ENCODE measurements at places on chromosomes 5 and 9. TPM values are rescaled to one million over a fixed set of nuclear protein-coding genes. Genes with fewer than 3 reads are reported as not detected.

MELK gene
- total RNA-seq, result 63.9 TPM

TEX48 gene
- 0.69 TPM for total RNA-seq

SHROOM1 gene
- 0.63 TPM for total RNA-seq

FAM151B gene
- total RNA-seq, result 0.63 TPM

DOK3 gene
- total RNA-seq, result 4.2 TPM

DNA sequence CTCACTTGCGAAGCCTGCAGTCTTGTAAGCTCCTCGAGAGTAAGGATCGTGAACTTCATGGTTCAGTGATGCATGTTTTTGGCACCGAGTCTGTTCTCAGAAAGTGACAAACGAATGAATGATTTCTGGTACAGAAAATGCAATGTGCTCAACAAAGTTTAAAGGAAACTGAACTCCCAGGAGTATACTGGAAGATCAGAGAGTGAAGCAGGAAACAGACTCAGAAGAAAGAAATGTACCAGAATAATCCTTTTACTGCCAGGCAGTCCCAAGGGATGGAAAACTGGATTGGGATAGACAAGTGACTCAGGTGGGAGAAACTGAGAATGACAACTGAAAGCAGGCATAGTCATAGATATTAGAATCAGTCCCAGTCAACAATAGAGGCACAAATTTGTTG lies 420.6 kb downstream of the CTNND2 start:
- no peak for DNase-seq
- H3K27me3 ChIP-seq, result peaks cover 7% of the 10 kb centered on the region
- H3K27ac ChIP-seq, result no peak overlapping the region
- no peaks in the 10 kb centered on the region for H3K36me3 ChIP-seq
- H3K4me3 ChIP-seq, result no peak overlapping the region

DNA sequence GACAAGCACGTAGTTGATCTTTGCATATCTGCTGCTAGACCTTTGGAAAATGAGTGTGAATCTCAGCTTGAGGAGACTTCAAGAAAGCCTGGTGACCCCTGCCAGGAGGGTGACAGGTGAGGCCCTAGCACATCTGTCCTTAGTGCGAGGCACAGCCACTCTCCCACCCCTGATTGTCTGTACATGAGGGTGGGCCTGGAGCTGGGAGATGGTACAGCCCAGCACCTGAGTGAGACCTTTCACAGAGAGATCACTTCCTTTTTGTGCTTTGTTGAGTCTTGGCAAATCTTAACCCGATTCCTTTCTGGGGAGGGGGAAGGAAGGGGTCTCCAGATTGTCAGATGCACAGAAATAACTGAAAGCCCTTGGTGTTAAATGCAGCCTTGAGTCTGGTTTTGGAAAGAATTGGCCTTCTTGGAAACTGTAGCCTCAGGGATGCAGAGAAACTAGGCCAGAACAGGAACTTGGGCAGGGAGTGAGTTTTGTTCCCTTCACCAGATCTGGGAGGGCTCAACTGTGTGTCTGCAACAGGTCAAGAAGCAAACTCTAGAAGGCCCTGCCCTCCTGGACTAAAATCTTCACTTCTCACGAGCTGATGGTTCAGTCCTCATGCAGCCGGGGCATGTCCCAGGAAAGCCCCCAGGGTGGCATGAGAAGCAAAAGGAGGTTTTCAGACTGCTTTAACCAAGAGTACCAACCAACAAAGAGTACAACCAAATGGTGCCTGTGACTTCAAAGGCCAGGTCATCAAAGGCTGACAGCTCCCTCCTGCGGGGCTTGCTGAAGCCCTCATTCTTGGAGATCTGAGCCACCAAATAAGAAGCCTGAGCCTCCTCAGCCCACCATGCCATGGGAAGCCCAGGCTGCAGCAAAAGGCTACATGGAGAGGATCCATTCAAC lies 20.8 kb upstream of the SEMA4D start:
- H3K27me3 ChIP-seq, result no peaks in the 10 kb centered on the region
- H3K4me1 ChIP-seq, result peaks cover 70% of the 10 kb centered on the region
- no peak for DNase-seq
- H3K4me3 ChIP-seq, result no peak overlapping the region
- H3K36me3 ChIP-seq, result no peaks in the 10 kb centered on the region

DNA sequence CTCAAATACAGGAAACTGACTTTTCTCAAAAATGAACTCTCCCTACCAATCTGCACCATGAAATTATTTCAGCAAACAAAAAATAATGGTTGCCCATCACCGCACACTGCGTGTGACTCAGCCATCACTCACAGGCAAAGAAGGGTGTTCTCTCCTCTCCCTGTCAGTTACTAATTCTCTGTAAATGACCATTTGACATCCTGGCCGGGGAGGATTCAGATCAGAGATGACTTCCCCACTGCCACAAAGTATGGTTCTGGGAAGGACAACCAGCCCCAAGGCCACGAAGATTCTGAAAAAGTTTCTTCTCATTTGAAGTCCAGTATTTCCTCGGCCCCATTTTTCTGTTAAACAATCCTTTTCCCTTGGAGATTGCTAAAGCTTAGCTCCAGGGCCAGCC lies 199.4 kb downstream of the AUH start:
- no peaks in the 10 kb centered on the region for H3K36me3 ChIP-seq
- H3K27ac ChIP-seq, result peak overlapping the region; percentile 95
- peak; percentile 62 for DNase-seq
- peak overlapping the region; percentile 67 for H3K4me3 ChIP-seq
- H3K4me1 ChIP-seq, result peaks cover 47% of the 10 kb centered on the region
- H3K27me3 ChIP-seq, result no peaks in the 10 kb centered on the region

GRCh38 chr9:107637421-107638420 lies 148.2 kb upstream of the KLF4 start:
- peak; percentile 11 for DNase-seq
- H3K4me1 ChIP-seq, result peaks cover 8% of the 10 kb centered on the region
- no peaks in the 10 kb centered on the region for H3K36me3 ChIP-seq
- no peak overlapping the region for H3K27ac ChIP-seq
- H3K27me3 ChIP-seq, result peaks cover 48% of the 10 kb centered on the region

DNA sequence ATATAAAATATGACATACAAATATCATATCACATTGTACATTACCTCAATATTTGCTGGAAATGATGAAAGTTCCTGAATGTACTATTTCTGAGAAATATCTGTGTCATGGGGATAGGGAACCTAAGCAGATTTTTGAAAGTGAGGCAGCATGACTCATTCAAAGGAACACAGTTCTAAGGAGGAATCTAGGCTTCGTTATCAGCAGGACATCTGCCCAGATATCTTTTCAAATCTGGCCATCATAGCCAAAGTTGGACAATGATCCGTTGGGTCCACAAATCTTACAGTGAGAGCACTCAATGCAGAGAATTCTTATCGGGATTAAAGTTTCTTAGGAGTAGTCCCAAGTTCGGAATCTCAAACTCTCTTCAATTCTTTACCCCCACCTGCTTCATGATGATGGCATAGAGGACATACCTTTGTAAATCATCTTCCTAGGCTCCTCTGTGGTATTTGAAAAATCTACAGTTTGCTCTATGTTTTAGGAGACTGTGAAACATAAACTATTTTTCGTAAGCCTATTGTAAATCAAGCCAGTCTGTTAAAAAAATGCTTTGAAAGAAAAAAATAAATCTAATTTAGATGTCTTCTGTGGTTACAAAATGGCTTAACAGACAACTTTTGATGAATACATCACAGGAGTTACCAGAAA lies 29.4 kb upstream of the ALDH1A1 start:
- no peaks in the 10 kb centered on the region for H3K27me3 ChIP-seq
- no peak overlapping the region for H3K4me3 ChIP-seq
- no peak overlapping the region for H3K27ac ChIP-seq
- H3K4me1 ChIP-seq, result no peaks in the 10 kb centered on the region
- no peak for DNase-seq
- H3K36me3 ChIP-seq, result no peaks in the 10 kb centered on the region

DNA sequence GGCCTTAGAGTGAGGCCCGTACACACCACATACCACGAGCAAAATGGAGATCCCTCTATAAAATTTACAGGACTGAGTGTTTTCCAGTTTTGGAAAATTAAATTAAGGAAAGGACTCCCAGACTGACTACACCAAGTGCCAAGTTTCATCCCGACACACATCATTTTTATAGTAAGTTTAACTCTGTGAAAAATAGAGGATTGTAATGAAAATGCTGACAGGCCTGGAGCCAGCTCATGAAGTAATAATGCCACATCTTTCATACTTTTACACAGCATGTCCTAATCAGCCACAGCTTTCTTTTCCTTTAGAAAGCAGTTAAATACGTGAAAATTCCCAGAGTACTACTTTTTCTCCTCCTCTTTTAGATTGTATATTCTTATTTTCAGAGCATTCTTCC lies 169.2 kb downstream of the SAXO1 start:
- H3K27ac ChIP-seq, result no peak overlapping the region
- H3K36me3 ChIP-seq, result no peaks in the 10 kb centered on the region
- H3K4me1 ChIP-seq, result no peaks in the 10 kb centered on the region
- no peak overlapping the region for H3K4me3 ChIP-seq

DNA sequence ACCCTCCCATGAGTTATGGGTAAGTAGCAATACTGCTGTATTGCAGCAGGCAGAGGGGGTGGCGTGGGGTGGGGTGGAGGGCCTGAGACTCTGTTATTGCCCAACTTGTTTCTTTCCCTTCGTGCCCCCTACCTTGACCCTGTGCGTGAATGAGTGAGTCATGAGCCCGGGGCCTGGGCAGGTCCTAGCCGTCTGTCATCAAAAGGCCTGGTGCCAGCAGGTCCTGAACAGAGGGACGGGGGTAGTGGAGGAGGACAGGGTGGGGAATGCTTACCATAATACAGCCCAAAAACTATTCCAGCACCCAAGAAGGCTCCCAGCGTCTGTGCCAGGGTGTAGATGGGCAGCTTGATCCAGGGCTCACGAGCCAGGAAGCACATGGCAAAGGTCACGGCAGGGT lies 4.3 kb downstream of the AQP3 start:
- H3K27me3 ChIP-seq, result no peaks in the 10 kb centered on the region
- H3K36me3 ChIP-seq, result peaks cover 4% of the 10 kb centered on the region
- peaks cover 33% of the 10 kb centered on the region for H3K4me1 ChIP-seq
- DNase-seq, result no peak

GRCh38 chr5:76544268-76544926 lies 78.8 kb downstream of the F2RL2 start:
- peak; percentile 79 for DNase-seq
- H3K4me3 ChIP-seq, result peak overlapping the region; percentile 73

DNA sequence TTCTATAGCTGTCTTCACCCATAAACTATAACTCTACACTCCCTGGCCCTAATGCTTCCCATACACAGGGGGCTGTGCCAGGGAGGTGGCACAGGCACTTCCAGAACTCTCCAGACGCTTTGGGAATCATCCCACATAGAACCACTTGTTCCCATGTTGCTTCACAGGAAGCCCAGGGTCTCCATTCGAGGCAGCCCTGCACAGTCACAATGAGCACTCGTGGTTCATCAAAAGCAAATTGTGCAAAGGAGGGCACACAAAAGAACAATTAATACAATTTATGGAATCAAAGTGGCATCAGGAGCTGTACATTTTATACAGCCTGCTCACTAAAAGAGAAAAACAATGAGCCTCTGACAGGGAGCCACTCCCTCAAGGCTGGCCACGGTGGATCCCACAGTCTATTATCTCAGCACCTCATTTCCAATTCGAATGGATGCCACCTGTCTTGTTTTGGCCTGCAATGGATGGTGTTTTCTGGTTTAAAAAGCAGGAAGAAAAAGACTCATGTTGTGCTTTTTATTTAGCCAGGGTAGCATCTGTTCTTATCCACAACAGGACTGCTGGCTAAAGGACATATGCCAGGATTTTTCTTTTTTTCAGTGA lies 354.8 kb downstream of the ENC1 start:
- DNase-seq, result no peak
- no peak overlapping the region for H3K27ac ChIP-seq
- peaks cover 21% of the 10 kb centered on the region for H3K27me3 ChIP-seq
- H3K4me3 ChIP-seq, result no peak overlapping the region
- H3K36me3 ChIP-seq, result no peaks in the 10 kb centered on the region
- H3K4me1 ChIP-seq, result no peaks in the 10 kb centered on the region

DNA sequence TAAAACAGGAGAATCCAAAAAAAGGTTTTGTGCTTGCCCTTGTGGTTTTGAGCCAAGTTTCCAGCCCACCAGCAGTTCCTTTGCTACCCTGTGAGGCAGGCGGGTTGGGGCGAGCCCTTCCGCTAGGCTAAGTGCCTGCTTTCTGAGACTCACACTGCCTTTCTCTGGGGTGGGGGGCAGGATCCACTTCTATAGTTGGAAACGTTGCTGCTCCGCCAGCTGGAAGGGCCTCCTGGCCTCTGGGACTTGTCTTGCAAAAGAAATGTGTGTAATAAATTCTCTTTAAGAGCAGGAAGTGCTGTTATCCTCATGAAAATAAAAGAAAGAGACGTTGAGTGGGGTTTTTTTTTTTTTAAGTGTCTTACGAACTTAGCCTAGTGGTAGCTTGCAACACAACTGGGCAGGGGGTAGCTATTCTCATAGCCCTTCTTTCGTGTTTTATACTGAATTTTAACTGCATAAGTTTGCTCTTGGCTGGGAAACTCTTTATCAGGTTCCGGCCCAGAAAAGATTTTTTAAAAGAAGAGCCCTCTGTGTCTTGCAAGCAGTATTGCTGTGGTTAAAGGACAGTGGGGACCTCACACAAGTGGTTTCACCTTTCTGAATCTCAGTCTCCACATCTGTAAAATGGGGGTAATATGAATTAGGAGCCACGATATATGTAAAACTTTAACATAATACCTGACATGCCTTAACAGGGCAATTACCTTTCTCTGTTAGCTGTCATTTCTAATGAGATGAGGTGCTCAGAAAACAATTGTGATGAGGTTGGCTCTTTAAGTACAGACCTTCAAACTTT lies 19.8 kb downstream of the JADE2 start:
- peaks cover 77% of the 10 kb centered on the region for H3K4me1 ChIP-seq
- DNase-seq, result peak; percentile 55
- peaks cover 41% of the 10 kb centered on the region for H3K36me3 ChIP-seq
- peak overlapping the region; percentile 96 for H3K27ac ChIP-seq

- H3K4me3 ChIP-seq, result no peak overlapping the region
- H3K4me1 ChIP-seq, result peaks cover 8% of the 10 kb centered on the region
- no peaks in the 10 kb centered on the region for H3K36me3 ChIP-seq
- no peak overlapping the region for H3K27ac ChIP-seq
- peaks cover 16% of the 10 kb centered on the region for H3K27me3 ChIP-seq
Observed at GRCh38 chr9:22232971-22233370, 213.7 kb upstream of the DMRTA1 start.

DNA sequence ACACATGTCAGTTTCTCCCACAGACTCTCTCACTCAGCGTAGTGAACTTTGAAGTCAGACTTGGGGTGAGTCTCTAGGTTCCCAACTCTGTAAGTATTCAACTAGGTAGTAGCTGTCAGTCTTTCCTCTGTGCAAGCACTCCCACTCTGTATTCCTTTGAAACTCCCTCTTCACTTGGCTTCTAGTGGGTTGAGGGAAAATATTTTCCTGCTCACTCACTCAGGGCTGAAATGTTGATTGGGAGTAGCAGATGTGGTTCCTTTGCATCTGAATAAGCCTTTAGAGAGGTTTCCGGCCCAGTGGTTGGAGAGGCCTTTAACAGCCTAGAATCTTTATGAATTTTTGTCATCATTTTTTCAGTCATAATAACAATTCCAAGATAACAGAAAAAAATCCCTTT lies 18.1 kb upstream of the ARRDC3 start:
- no peak overlapping the region for H3K4me3 ChIP-seq
- H3K27ac ChIP-seq, result no peak overlapping the region
- peaks cover 7% of the 10 kb centered on the region for H3K4me1 ChIP-seq
- DNase-seq, result no peak

Data from activated CD4-positive, alpha-beta T cell treated with anti-CD3 and anti-CD28 coated beads for 36 hours (primary cell).